Skin of body (tissue), 3 donors: ENCODE measurements at places on chromosomes 7 and 10. TPM values are rescaled to one million over a fixed set of nuclear protein-coding genes. Genes with fewer than 3 reads are reported as not detected.

Gene HTR7
- 0.30 TPM for total RNA-seq

Gene GRM3
- total RNA-seq: 0.20 TPM

Gene SPDYE11
- total RNA-seq: 0.10 TPM

Gene INHBA
- total RNA-seq: 6.5 TPM

Gene FBXL13
- total RNA-seq: 2.8 TPM

Gene ADAP1
- total RNA-seq: 5.9 TPM

Gene CXCL12
- total RNA-seq: 107 TPM

Gene PHKG1
- 8.9 TPM for total RNA-seq

Gene CUZD1
- total RNA-seq: 0.59 TPM

Gene MGAM2
- 0.20 TPM for total RNA-seq

Gene ZP3
- total RNA-seq: 0.79 TPM

Gene ANKRD30A
- 0.30 TPM for total RNA-seq

Gene MDH2
- 53.1 TPM for total RNA-seq

Gene TSPAN12
- 8.4 TPM for total RNA-seq

Gene RAPGEF5
- 43.9 TPM for total RNA-seq

Gene CDC14C
- total RNA-seq: not detected

Gene PNLIPRP3
- 5.8 TPM for total RNA-seq

Gene HOXA2
- total RNA-seq: 0.89 TPM

Gene CYP3A7
- total RNA-seq: 0.39 TPM

Gene FKBP6
- not detected for total RNA-seq
